ENCODE measurements at places on chromosomes 2 and 18.

- no peak for DNase-seq
Measured at GRCh38 chr2:121895723-121896571, 140.5 kb downstream of the TSN start.

GRCh38 chr2:102187496-102188150 lies 800 bp downstream of the IL1RL2 start:
- peak; percentile 3 for DNase-seq

DNA sequence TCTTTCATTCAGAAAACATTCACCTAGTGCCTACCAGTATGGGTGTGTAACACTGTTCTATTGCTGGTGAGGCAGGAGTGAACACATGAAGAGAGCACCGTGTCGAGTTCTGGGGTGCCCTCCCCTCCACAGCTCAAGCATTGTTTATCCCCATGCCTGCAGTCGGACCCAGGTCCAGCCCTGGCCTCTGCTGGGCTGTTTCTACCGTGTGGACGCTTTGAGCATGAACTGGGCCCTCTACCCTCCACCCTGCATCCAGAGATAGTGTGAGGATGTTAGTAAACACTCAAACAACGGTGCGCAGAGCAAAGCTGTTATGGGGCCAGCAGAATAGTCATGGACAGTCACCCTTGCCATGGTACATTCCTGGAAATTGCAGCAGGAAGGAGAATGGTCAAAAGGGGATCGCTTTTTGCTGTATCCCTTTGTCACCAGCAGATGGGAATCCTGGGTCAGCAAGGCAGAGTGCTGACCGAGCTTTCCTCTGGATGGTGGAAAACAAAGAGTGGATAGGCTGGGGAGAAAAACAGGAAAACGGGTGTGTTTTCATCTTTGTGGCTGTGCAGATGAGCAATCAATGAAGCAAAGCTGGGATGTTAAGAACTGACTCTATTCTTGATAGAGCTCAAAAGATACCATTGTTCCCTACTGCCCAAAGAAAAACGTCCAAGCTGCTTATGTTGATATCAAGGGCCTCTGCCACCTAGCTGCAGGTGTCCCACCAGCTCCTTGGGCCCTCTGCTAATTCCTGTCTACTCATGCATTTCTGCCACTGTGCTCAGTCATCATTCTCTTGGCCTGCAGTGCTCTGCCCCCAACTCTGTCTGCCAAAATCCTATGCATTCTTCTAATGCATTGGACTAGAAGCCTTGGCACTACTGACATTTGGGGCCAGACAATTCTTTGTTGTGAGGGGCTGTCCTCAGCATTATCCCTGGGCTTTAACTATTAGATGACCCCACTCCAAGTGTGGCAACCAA lies 38.7 kb downstream of the REEP1 start:
- DNase-seq = no peak

GRCh38 chr2:200279857-200280256 lies 26.6 kb upstream of the SPATS2L start:
- no peak for DNase-seq
